ENCODE measurements at places on chromosomes 7 and 10. TPM values are rescaled to one million over a fixed set of nuclear protein-coding genes. Genes with fewer than 3 reads are reported as not detected.

The NCF1 gene
- total RNA-seq, result 2.7 TPM

The CTNNA3 gene
- not detected for total RNA-seq

The COBL gene
- 10.4 TPM for total RNA-seq

The CREB3L2 gene
- 28.3 TPM for total RNA-seq

DNA sequence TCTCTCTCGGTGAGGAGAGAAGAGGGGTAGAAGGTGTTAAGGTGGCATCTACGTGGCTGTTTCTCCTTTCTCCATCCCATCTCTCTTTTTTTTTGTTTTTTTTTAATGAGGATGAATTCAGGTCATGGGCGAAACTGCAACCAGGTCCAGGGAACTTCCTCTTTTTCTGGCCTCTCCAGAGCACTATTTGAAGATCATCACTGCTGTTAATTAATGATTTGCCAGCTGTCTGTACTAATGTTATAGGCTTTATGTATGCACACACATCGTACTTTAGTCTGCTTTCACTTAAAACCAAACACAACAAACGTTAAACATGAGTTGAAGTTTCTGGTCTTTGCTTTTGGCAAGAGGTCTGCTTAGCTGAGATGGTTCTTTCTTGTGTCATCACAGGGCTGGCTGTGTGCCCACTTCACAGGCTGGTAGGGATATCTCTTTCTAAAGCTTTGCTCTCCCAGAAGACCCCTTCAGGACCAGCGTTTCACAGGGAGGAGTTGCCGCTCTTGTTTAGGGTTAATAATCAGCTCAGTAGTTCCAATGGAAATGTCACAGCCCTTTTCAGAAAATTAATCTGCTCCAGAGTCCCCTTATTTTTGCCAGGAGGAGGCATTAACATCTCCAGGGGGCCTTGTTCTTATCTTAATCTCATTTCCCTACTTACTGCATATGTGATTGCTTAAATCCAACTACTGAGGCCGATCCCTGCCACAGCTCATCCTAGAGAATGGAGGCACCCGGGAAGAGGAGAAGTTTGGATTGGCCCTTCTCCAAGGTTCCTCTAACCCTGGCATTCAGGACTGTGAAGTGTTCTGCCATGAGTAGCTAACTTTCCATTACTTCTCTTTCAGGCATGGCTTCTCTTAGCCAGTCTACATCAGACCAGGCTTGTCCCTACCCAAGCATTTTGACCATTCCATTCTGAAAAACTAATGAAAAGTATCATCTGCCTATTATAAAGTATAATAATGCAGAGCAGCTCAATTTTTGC is 273.9 kb upstream of the NFE2L3 start:
- no peak for ATAC-seq

- no peak for ATAC-seq
Measured at GRCh38 chr10:10657139-10657760, 360.4 kb upstream of the CELF2 start.

DNA sequence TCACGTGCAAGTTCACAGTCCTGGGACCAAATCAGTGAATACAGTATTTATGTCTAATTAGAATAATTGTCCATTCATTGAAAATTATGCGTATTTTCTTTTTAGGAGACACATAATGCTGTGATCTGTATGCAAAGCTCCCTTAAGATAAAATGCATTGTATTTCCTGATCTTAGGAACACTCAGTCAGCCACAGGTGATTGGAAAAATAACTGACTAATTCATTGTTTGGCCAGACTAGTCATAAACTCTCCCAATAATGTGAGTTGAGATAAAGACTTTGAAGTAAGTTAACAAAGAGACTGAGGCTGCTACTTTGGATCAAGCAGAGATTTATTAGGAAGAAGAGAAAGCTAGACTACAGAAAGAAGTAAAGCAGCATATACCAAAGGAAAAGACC is 182.2 kb downstream of the GNAI1 start:
- no peak for ATAC-seq

- ATAC-seq, result no peak
Measured at GRCh38 chr7:30114536-30115238, 20.1 kb upstream of the MTURN start.

DNA sequence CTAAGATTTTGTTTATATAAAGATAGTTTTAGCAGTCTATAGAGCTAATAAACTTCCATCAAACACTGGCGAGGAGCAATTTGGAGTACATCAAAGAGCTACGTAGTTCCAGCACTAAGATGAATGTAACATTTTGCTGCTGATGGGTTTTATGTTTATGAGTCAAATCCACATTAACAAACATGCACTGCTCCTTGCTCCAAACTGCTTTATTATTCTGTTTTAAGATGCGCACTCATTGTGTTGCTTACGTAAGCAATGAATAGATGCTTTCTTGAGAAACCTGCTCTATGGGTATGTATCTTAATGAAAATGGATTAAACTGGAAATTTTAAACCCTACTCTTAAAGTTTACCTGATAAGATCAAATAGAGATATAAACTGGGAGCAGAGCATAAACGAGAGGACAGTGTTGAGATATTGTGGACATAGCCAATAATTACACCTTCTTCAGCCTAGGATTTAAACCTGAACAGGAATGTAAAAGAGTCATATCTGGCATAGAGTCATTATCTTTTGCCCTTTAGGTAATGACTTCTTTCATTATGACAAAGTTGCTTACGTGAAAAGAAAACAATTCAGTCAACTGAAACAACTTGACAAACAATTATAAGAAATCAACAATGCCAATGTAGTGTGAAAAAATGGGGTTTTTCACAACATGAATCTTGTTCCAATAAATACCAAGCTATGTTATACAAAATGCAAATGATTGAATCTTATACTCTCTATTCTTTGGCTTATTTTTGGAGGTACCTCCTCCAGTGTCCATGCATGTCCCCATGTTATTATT is 153.5 kb upstream of the MTPN start:
- no peak for ATAC-seq

DNA sequence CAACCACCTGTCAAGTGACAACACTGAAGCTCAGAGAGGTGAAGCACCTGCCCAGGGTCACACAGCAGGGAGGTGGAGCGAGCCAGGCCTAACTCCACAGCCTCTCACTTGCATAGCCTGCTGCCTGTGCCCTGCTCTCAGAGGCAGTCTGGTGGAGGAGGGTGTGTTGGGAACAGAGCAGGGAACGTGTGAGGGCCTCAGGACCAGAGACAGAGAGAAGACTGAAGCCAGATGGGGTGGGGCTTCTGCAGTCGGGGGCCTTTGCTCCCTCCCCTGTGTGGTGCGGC is 114.0 kb downstream of the PTPN20 start:
- ATAC-seq, result no peak

DNA sequence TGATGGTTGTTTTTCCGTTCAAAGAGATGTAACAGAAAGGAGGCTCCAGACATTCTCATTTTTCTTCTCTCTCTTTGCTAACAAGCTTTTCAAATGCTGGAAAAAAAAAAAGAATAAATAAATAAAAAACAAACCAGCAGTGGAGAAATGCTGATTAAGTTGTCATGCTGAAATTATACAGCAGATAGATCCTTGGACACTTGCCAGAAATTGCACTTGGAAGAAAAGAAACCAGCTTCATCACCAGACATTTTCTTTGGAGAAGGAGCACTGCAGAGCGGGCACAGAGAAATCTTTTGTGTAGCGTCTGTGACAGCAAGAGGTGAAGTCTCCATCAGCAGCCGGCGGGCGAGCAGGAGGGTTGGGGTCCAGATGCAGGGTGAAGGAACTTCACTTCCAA is 55.8 kb downstream of the CLRN3 start:
- ATAC-seq, result no peak

GRCh38 chr7:75739796-75740672 is 1.3 kb upstream of the HIP1 start:
- ATAC-seq, result no peak

DNA sequence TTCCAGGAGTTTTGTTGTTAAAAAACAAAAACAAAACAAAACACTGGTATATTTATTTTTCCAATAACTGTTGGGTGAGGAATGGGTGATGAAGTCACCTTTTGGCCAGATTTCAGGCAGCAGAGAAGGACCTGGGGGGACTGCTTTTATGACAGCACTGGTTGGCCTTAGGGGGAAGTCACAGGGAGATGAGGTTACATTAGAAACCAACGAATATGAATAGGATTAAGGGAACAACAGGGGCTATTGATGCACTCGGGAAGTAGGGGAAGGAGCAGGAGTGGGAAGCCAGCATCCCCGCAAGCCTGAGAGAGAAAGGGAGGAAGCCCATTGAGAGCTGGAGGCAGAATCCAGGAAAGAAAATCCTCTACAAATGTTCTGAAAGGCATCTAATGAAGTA is 958.4 kb downstream of the TYW1 start:
- ATAC-seq, result no peak

- no peak for ATAC-seq
Measured at GRCh38 chr7:50646069-50646468, 80.9 kb upstream of the DDC start.

DNA sequence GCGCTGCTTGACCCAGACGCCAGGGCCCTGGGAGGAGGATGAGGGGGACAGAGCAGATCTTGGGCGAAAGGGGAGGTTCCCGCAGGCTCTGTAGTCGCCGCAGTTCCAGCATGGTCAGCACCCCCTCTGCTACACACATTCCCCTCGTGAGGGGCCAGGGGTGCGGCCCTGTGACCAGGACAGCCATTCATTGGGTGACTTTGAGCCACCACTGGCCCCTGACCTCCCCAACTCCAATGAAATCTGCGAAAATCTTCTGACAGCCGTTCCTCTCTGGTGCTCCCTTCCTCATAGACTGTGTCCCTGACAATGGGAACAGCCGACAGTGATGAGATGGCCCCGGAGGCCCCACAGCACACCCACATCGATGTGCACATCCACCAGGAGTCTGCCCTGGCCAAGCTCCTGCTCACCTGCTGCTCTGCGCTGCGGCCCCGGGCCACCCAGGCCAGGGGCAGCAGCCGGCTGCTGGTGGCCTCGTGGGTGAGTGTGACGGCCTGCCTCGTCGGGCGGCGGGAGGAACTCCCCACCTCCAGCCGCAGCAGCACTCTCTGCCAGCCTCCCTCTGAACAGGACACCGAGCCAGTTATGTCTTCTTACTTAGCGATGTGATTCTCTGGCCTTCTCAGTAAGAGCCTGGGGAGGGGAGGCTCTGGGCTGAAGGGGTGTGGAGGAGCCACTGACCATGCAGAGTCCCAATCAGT is 825 bp downstream of the TMEM176A start:
- ATAC-seq, result no peak
